ENCODE measurements at places on chromosomes 7 and 10.

DNA sequence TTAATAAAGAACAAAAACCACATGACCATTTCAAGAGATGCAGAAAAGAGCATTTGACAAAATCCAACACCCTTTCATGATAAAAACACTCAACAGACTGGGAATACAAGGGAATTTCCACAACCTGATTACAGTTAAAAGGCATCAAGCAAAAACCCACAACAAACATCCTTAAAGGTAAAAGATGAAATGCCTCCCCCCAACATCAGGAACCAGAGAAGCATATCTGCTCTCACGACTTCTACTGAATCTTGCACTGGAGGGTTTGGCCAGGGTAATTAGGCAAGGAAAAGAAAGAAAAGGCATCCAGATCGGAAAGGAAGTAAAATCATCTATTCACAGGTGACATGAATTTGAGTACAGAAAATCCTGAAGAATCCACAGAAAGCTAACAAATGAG, 59.5 kb upstream of the SFMBT2 start:
- no peak for DNase-seq

DNA sequence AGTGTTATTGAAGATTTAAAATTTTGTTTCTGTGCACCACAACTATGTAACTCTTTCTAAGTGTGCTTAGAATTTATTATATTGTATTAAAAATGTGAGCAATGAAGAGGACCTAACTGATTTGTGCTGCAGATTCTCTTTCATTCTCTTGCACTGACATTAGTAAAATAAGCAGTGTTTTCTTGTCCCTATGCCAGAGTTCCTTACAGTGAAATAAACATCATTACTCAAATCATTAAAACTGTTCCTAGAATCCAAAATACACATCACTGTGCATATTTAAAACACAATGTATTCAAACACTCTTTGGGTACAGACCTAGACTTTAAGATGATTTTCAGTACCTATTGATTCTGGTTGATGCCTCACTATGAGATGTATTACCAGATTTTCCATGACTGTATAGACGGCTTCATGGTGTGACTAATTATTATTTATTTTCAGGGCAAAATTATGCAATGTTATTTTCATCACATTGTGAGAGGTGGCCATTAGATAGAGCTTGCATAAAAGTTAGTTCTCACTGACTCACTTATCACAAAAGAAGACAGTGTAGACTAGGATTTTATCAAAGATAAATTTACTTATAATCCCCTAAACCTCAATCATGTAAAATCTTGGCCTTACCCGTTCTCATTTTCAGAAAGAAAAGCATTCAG, 93.4 kb downstream of the PTPRZ1 start:
- no peak for DNase-seq

DNA sequence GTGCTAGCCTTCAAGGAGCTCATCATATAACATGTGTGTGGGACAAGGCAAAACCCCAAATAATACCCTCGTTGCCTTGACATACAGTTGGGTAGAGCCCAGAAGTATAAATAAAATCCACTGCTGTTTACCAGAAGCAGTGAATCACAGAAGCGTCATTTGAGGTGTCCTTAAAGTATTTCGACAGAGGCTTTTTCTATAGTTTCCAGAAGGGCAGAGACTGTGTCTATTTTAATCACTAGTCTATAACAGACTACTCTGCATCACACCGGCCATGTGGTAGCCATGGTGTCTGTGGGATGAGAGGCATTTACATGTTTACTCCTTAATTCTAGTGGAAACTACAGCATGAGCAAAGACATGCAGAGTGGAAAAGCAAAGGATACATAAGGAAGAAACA, 131.3 kb downstream of the CTTNBP2 start:
- no peak for DNase-seq

DNA sequence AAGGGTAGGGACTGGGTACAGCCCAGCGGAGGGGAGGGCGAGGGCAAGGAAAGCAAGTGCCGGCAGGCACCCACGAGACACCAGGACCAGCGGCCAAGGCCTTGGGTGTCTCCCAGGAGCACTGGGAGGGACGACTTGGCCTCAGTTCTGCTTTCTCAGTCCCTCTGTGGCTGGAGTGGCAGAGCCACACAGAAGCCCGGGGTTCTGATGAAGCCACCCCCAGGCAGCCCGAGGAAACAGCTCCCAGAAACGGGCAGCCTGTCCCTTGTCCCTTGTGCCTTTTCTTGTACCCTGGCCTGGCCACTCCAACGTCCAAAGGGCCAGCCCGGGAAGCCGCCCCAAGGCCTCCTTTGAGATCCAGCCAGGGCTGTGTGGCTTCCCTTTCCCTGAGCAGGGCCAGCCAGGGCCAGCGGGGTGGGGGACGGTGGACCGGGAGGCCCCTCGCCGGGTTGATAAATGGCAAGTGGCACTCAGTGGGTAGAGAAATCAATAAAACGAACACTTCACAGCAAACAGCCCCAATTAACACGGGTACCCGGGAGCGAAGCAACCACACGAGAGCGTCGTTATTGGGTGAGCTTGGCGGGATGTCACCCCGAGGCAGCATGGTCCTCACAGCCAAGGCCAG, 69.8 kb upstream of the GNA12 start:
- DNase-seq, result no peak

GRCh38 chr7:127738859-127739258, 86.9 kb downstream of the SND1 start:
- no peak for DNase-seq

All from stimulated activated CD8-positive, alpha-beta memory T cell treated with anti-CD3 and anti-CD28 coated beads, Interleukin-4, amount 100 ng/mL, for 48 hours (primary cell).